T follicular helper cell (primary cell): ENCODE measurements at places on chromosomes 11 and 22.

- DNase-seq: no peak
Measured at GRCh38 chr22:49488943-49489342, 338.7 kb downstream of the BRD1 start.

GRCh38 chr11:124474079-124474478 is 28.6 kb upstream of the OR8B8 start:
- DNase-seq: no peak

GRCh38 chr22:18068381-18068988 is 9.3 kb upstream of the PEX26 start:
- no peak for DNase-seq

DNA sequence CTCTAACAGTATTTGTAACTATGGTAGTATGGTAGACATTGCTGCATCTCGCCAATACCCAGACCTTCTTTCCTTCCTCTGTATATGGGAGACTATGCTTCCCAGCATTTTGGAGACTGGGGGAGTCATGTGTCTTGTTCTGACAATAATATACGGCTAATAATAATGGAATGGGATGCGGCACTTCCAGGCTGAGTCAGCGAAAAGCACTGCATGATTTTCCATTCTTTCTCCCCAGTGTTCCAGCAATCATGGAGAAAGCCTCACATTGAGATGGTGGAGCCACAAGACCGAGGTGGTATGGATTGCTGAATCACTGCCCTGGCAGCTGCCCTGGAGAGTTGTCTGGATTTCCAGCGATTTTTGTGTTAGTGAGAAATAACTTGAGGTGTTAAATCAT is 77.1 kb upstream of the FIBIN start:
- no peak for DNase-seq

DNA sequence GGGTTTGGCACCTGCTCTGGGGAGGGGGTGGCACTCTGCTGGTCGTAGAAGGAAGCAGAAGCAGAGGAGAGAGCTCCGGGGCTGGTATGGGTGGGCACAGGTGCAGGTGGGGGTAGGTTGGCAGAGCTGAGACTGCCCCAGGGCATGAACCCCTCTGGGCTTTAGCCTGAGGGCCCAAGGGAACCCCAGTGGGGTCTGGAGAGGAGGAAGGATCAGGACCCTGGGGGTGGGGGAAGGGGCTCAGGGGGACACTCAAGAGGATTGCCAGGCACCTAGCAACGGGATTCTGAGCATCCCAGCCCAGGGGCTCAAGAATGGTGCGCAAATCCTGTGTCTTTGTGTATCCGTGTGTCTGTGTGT is 6.3 kb downstream of the ALDH3B2 start:
- no peak for DNase-seq

GRCh38 chr11:118789501-118790356 is 1.2 kb downstream of the DDX6 start:
- DNase-seq: peak; percentile 20

GRCh38 chr22:24186892-24187670 is 5.8 kb downstream of the SUSD2 start:
- DNase-seq: no peak

DNA sequence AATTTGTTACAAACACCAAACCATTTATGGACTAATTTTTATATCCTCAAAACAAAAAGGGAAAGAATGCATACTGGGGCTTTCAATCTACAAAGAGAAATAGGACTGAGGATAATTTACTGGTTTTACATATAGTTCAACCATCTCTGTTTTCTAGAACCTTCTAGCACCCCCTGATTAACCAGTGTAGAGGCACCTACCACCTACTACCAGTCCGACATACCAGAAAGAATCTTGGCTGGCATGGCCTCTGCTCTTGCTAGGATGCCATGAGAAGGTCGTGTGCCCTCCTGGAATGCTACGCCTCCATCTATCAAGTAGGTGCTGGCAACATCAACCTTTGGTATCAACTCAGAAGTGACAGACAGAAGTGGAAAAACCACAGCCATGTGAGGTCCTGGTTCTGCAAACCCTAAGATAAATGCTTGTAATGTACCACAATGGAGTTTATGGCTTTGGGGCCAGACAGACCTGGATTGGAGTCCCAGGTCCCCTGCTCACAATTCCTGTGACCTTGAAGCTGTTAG is 28.2 kb downstream of the MYH9 start:
- no peak for DNase-seq

DNA sequence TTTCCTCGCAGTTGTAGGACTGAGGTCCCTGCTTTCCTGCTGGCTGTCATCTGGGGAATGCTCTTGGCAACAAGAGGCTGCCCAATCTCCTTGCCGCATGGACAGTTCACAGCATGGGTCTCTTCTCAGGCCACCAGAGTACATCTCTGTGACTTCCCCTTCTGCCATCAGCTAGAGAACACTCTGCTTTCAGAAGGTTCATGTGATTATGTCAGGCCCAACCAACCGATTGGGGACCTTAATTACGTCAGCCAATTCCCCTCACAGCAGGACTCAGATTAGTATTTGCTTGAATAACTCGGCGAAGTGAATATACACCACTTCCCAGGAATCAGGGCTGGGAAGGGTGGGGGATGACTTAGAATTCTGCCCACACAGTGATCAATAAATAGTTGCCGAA is 61.9 kb upstream of the CSNK2A3 start:
- no peak for DNase-seq

- peak; percentile 16 for DNase-seq
Measured at GRCh38 chr22:35540595-35541253, at the start of gene RASD2. TSS of gene RASD2 (plus strand) at chr22:35540831. CDS start at chr22:35546810, 5,979 bp downstream.

- DNase-seq: no peak
Measured at GRCh38 chr11:23453522-23453921, 593.2 kb upstream of the CCDC179 start.

- DNase-seq: no peak
Measured at GRCh38 chr22:17190702-17191101, 28.5 kb downstream of the ADA2 start.

- DNase-seq: no peak
Measured at GRCh38 chr22:39806109-39806508, 87.5 kb downstream of the ENTHD1 start.
